ENCODE measurements at places on chromosomes 11 and 22.

DNA sequence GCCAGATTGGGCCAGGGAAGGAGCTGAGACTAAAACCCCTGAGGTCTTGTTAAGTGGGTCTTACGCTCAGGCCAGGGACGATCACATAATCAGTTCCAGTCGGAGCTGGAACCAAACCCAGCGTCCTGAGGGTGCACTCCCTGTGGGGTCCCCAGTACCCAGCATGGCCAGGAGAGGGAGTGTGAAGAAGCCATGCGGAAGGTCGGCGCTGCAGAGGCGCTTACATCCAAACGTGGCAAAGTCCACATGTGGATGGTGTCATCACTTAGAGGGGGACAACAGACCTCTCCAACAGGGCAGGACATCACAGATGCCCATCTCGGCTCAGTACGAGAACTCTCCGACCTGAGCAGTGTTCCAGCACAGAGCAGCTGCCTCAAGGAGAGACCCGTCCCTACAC is 8.3 kb downstream of the ATP5MGL start:
- no peak for DNase-seq

DNA sequence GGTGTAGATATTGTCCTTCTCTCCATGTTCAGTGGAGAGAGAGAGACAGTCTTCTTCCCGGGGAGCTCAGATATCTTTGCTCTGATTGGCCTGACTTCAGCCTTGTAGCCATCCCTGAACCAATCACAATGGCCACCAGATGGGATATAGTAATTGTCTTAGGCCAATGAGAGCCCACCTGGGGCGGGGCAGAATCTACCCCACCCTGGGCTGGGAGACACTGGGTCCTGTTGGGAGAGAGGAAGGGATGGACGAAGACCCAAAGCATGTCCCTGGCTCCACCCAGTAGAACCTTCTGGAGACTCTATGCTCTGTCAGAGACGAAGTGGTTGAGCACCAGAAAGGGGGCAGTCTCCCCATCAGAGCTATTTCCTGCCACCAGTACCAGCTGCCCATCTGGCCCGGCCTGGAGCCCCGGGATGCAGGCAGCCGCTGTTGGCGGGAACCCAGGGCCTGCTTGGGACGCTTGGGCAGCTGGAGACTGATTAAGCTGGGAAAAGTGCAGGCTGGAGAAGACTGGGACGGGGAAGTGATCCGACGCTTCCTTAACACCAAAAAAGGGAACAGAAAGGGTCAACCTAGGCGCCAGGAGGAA is 31.6 kb upstream of the CBX7 start:
- no peak for DNase-seq

- no peak for DNase-seq
Observed at GRCh38 chr11:64299847-64300648, at the start of gene CATSPERZ. Gene CATSPERZ (plus strand): TSS chr11:64300358. CDS start chr11:64300411, 53 bp downstream.

DNA sequence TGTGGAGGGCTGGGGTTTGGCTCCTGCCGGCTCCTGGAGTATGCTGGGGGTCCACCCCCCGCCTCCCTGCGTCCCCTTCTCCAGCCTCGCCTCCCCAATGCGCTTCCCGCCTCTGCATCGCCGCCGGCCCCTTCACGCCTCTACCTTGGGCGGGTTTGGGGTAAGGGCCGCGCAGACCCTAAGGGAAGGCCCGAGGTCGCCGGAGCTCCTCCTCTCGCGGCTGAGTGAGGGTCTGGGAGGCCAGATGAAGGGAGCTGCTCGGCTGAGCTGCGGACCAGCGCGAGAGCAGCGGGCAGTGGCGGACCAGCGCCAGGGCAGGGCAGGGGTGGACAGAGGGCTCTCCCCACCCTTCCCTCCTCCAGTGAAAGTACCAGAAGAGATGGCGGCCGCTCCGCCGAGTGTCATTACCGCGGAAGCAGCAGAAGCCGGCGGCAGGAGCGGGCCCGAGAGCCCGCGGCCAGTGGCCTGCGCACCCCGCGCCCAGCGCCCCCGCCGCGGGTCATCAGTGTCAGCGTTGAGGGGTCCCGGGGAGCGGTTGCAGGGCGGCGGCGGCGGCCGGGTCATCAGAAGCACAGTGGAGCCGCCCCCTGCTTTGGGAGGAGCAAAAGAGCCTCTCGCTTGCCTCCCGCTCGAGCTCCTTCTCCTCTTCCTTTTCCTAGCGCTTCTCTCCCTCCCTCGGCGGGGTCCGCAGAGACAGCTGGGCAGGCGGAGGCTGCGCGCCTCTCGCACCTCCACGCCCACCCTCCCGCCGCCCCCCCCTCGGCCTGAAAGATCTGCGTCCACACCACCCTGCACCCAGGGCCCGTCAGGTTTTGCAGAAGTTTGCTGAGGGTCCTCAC is 255.6 kb upstream of the CADM1 start:
- DNase-seq: no peak

- no peak for DNase-seq
Observed at GRCh38 chr11:35031867-35032266, 107.1 kb upstream of the CD44 start.

GRCh38 chr11:17770048-17770652 is 35.6 kb downstream of the KCNC1 start:
- no peak for DNase-seq

DNA sequence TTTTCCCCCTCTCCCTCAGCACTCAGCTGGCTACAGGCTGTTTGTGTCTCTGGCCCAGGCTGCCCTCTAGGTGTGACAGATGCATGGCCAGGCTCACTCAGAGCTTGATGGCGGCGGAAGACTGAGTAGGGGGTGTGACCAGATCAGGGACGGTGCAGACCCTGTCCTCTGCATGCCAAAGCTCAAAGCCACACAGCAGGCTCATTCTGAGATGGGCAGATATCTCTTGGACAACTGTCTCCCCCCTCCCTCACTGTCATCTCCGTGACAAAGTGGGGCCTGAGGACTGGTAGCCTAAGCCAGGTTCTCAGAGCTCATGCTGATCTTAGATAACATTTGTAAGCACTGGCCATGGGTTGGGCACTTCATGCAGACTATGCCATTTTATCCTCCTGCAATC is 231.3 kb downstream of the DSCAML1 start:
- no peak for DNase-seq

- no peak for DNase-seq
Observed at GRCh38 chr11:75910426-75911145, 95.6 kb downstream of the UVRAG start.

DNA sequence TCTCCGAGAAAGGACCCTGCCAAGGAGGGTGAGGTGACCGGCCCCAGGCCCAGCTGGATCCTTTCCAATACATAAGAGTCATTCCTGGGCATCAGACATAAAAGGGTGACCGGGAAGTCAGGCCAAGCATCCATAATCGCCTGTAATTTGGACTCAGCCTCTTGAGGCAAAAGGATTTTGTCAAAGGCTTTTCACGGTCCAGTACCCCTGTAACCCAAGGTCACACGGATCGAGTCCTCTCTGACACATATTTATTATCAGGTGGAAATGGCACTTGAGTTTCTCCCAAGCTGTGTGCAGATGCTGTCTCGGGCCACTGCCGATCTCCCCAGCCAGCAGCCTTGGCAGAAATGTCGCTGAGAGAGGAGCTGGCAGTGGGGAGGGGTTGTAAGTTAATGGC is 556.5 kb downstream of the MN1 start:
- DNase-seq: no peak

GRCh38 chr22:35742342-35743100 is 24.8 kb downstream of the APOL5 start:
- no peak for DNase-seq

DNA sequence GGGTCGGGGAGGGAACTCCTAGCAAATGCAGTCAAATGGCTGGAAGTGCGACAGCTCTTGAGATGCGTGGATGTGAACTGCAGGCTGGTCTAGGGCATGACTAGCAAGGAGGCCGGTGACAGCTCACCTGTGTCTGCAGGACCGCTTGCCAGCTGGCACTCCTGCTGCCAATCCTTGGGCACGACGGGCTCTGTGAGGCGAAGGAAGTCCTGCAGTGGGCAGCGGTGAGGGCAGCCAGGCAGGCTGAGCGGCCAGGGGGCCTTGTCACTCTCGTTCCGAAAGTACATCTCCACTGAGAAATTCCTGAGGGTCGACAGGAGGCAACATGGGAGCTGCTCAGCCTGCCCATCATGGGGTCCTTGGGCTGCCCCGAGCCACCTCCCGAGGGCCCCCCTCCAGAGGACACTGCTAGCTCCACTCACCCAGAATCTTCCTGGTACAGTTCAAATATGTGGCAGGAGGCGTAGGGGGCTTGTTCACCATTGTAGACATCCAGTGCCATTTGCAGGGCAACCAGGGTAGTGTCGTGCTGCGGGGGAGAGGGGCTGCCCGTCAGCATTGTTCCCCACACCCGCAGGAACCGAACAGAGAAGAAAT is 5.9 kb downstream of the ACP2 start:
- no peak for DNase-seq

- DNase-seq: no peak
Observed at GRCh38 chr11:121091492-121092152, 9.4 kb upstream of the TECTA start.

DNA sequence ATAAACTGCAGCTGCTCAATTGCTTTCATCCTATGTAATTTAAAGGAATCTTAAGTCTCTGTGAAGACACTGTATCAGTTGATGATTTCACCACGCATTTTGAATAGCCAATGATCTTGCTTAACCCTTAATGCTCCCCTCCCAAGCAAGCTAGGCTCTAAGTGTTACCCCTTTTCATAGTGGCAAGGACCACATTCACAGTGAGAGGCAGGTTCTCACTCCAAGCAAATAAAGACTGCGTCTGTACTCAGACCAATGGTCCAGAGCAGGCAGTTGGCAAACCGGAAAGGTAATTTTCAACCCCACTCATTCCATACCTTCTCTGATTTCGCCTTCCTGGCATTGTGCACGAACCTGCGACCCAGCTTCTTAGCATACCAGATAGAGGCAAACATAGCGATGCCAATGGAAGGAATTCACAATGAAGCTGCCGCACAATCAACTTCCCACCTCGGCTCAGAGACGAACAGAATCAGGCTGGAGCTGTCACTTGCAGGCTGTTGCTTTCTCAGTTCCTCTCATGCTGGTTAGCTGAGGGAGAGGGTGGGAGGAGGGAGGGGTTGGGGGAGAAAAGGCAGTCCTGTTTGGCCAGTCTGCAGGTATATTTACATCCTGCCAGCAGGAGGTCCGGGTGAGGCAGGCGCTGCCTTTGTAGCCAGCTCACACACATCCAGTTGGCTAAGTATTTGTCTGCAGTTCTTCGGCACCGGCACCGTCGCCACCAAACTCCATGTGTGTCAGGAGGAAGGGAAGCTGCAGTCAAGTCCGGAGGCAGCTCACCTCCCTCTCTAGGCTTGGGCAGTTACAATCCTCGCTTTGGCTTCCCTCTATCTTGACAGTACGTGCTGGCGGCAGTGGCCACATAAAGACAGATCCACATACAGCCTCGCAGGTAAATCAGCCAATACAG is 1151.2 kb upstream of the CCDC90B start:
- no peak for DNase-seq

- DNase-seq: no peak
Observed at GRCh38 chr11:12235553-12235946, 125.2 kb downstream of the MICAL2 start.

All from NCI-H2107 (cell line).